Urinary bladder (tissue), 4 donors: ENCODE measurements at places on chromosomes 5 and 9. TPM values are rescaled to one million over a fixed set of nuclear protein-coding genes. Genes with fewer than 3 reads are reported as not detected.

DNA sequence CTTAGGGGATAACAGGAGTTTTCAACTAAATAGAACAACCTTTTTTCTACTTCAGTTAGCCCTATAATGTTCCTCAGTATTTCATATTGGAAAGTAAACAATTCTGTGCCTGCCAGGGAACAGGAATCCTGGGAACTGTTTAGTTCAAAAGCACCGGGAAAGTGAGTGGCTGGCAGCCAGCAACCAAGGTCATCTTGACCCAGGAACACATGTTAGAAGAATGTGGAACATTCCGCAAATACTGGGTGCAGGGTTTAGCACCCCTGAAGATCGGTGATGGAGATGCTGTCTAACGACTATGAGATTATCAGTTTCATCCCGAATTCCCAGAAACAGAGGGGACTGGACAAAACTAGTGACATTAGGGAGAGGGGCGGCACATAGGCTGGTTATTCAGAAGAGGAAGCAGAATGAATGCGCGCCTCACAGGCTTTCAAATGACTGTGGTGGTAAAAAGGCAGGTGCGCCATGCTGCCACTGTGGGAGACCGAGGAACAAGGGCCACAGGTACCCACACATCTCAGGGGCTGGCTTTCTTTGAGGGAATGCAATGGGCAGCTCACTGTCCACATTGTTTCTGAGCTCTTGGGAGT lies 51.2 kb downstream of the IPPK start:
- no peak for DNase-seq

DNA sequence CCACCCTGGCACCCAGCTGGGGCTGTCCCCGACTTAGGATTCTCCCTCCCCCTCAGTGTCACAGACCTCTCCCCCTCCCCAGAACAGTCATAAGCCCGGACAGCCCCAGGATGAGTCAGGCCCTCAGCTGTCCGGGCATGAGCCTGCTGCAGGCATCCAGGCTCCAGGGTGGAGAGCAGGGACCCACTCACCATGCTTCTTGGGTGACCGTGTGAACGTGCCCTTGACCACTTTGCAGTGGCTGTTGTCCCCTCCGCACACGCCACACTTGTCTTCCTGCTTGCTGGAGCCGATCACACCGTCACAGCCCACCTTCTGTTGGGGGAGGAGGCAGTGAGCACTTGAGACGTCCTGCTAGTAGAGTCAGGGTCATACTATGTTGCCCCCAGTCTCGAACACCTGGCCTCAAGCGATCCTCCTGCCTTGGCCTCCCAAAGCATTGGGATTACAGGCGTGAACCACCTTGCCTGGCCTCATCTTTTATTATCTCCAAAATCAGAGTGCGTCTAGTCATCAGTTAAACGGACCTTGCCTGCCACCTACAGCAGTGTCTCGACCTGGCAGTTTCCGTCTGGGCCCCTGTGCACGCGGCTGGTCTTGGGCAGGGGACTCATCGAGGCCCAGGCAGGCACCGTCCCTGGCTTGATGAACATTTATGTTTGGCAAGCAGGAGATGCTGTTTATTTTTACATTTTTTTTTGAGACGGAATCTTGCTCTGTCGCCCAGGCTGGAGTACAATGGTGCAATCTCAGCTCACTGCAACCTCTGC lies 72.6 kb downstream of the ZNF354C start:
- no peak for DNase-seq

DNA sequence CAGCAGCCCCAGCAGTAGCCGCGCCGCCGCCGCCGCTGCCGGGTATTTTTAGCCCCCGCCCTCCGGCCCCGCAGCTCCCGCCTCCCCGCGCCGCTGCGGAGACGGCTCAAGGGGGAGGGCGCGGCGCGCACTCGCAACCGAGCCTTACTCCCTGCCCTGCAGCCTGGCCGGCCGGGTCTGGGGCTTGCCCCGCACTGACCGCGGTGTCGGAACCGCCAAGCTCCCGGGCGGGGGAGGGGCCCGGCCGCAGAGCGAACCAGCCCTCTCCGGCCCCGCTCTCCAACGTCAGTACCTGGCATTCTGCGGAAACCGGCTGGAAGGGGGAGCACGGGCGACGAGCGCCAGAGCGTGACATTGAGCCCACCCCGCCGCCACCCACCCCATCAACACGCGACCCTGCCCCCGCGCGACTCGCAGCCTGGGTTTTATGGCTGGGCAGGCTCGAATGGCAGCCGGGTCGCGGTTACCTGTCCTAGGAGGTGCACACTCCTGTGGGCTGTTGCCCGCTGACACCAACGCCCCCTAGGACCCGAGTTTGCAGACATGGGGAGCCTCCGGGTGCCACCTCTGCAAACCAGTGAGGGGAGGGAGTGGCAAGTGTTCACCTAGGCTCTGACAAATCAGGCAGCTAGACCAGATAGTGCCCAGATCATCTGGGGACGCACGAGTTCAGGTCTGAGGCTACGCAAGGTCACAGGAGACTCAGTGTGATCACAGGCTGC lies at the start of gene ACSL6:
Gene ACSL6, minus strand, starts transcription at position 37 of the 722 bp plus-strand sequence. CDS start 105 bp downstream, outside the sequence.
- DNase-seq, result no peak

DNA sequence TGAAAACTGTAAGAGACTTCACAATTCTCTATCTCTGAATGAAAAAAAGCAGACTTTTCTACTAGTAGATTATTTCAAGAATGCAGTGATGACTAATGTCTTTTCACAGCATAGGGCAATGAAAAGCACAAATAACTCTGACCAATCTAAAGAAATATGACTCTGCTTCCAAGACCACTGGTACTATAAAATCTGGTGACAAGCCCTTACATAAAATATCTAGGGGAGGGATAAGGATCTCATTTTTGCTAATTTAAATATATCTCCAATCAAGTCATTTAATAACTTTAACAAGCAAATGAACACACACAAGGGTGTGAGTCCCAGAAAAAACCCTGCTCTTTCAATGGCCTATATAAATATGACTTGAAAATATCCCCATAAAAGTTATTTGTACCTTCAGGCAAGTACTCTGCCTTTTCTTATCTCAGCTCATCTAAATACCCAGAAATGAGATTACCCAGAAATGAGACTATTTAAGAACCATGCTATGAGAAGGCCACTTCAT lies 105.2 kb downstream of the GNAQ start:
- no peak for DNase-seq

GRCh38 chr9:131473891-131474290 lies 28.8 kb upstream of the POMT1 start:
- no peak for DNase-seq

GRCh38 chr5:131746423-131746822 lies 50.4 kb downstream of the FNIP1 start:
- no peak for DNase-seq

DNA sequence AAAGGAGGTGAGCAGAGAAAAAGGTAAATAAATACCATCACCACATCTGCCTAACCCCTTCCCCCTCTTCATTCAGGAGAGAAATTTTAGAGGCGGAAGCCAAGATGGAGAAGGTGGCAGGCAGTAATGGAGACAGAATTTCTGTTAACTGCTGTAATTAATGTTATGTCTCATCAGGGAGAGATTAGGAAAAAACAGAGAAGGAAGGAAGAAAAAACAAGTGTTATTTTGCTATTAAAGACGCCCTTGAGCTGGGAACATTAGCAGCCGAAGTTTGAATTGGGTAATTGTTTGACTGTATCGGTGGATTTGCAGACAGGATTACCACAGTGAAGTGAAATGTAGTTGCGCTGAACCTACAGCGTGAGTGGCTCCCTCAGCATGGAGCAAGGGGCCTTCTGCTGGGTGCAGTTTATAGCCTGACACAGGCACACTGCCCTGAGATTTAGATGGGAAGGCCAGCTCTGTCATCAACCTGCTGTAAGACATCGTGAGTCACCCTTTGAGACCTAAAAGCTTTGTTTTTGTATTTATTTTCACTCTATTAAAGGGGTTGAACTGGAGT lies 136.3 kb downstream of the ASTN2 start:
- DNase-seq, result no peak

DNA sequence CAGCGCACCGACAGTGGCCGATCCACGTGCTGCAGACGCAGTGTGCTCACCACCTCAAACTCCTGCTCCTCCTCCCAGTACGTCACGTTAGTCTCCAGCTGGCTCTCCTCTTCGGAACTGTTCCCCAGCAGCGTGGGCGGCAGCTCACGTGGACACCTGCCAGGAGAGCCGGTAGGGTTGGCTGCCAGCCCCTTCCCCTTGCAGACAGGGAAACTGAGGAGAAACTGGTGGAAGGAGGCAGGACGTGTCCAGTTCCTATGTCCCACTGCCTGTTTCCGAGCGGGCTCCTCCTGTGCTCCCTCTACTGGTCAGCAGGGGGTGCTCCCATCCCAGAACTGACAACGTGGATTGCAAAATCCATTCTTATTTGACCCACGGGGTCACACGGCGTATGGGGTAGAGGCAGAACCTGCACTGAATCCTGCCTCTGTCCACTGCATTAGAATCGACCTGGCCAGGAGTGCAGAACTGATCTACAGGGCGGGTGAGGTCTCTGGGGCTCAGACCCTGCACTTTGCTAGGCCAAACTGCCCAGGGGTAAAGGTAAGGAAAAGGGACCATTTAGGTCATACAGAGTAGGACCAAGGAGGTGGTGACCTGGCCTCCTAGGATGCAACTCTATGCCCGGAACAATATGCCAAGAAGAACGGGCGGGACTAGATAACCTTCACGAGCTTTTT lies 25.7 kb downstream of the PDGFRB start:
- DNase-seq, result no peak

- DNase-seq, result no peak
These were observed 72.0 kb downstream of the RETREG1 start for GRCh38 chr5:16544607-16545374.

DNA sequence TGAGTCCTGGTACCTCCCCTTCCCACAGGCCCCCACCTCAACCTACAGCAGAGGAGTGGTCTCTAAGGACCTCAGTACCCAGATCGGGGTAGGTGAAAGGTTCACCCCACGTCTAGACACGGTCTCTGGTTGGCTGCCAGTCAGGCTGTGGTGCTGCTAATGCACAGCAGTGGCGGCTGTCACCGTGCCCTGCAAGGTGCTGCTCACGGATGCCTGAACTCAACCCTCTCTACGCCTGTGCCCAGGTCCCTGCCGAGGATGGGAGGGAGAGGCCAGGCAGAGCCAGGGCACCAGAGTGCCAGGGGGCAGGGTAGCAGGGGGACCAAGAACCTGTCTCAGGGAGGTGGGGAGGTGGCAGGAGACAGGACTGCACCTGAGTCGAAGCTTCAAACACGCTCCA lies 14.3 kb downstream of the IER5L start:
- DNase-seq, result no peak

DNA sequence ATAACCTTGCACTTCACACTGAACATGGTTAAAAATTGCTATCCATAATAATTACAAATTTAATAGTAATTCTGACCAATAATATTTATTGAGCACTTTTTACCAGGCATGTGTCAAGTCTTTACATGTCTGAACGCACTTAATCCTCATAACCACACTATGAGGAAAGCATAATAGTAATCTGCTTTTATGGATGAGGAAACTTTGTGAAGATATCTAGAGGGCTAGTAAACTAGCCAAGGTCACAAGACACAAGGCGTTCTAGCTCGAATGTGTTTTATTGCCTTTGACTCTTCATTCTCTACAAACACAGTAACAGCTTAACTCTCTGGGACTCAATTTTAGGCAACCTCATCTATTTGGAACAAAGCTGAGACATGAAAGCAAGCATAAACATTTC lies 205.1 kb downstream of the ARHGEF28 start:
- DNase-seq, result no peak

DNA sequence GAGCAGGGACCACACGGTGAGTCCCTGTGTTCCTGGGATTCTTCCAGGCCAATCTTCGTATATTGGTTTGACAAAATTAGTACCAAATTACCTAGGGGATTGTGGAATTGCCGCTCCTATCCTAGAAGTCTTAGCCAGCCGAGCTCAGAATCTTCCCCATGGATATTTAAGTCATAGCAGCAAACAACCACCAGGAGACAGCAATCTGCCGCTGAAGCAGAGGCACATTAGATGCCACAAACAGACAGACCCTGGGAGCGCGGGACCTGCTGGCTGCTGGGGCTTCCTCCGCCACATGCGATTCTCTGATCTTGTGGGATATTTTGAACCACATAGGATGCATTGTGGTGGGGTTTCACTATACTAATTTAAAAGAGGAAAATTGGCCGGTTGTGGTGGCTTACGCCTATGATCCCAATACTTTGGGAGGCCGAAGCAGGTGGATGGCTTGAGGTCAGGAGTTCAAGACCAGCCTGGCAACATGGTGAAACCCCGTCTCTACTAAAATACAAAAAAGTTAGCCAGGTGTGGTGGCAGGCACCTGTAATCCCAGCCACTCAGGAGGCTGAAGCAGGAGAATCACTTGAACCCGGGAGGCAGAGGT lies 31.7 kb upstream of the ZBTB43 start:
- DNase-seq, result no peak

DNA sequence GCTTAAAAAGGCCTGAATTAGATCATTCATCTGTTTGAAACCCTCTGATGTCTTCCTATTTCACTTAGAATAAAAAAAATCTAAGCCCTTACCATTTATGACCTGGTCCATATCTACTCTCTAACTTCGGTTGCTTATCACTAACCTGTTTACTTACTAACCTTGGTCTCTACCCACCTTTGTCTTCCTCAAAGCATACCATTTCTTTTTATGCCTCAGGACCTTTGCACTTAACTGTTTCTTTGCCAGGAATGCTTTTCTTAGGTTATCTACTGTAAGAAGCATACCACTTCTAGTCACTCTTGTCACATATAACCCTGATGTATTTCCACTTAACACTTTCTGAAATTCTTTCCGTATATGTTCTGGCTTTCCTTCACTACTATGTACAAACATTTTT lies 67.0 kb downstream of the UHRF2 start:
- no peak for DNase-seq

GRCh38 chr5:113809626-113810025 lies 296.1 kb downstream of the YTHDC2 start:
- no peak for DNase-seq

GRCh38 chr9:137683262-137683864 lies 64.6 kb downstream of the EHMT1 start:
- DNase-seq, result no peak

DNA sequence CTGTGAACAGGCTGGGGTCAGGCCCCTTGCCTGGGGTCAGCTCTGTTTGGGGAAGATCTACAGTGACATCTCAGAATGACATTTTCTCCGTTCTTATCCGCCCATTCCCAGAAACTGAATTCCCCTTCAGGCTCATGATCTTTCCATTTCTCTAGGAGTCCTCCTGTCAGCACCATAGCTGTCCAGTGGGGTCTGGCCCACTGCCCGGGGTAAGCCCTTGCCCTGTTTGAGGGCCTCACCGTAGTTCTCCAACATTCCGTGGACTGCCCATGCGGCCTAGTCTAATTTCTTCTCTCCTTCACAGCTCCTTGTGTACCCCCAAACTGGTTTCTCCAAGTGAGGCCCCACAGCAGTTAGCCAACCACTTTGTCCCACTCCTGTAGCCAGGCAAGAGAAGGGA lies 68.4 kb downstream of the ENTREP1 start:
- DNase-seq, result no peak

GRCh38 chr5:159978358-159978757 lies 30.6 kb upstream of the TTC1 start:
- DNase-seq, result no peak

- DNase-seq, result no peak
These were observed 113.1 kb upstream of the PCSK1 start for GRCh38 chr5:96546120-96546519.

The URM1 gene
- polyA plus RNA-seq, result 71.1 TPM

The FGF10 gene
- 10.1 TPM for polyA plus RNA-seq

The SHISAL2B gene
- polyA plus RNA-seq, result not detected

The SLC34A1 gene
- 0.04 TPM for polyA plus RNA-seq

The SLC46A2 gene
- 1.4 TPM for polyA plus RNA-seq

The FBLL1 gene
- polyA plus RNA-seq, result 0.92 TPM

The BARHL1 gene
- polyA plus RNA-seq, result not detected

The ORM2 gene
- 3.2 TPM for polyA plus RNA-seq

The FOXD4L5 gene
- not detected for polyA plus RNA-seq

The KDM4C gene
- polyA plus RNA-seq, result 16.3 TPM

The TAF11L5 gene
- not detected for polyA plus RNA-seq

The SLC34A3 gene
- polyA plus RNA-seq, result 0.05 TPM

The C5orf58 gene
- polyA plus RNA-seq, result 0.70 TPM

The ASS1 gene
- polyA plus RNA-seq, result 115 TPM

The NMUR2 gene
- not detected for polyA plus RNA-seq

The SQSTM1 gene
- polyA plus RNA-seq, result 426 TPM
